Fibroblast of the aortic adventitia (primary cell): ENCODE measurements at places on chromosomes 6 and 20.

DNA sequence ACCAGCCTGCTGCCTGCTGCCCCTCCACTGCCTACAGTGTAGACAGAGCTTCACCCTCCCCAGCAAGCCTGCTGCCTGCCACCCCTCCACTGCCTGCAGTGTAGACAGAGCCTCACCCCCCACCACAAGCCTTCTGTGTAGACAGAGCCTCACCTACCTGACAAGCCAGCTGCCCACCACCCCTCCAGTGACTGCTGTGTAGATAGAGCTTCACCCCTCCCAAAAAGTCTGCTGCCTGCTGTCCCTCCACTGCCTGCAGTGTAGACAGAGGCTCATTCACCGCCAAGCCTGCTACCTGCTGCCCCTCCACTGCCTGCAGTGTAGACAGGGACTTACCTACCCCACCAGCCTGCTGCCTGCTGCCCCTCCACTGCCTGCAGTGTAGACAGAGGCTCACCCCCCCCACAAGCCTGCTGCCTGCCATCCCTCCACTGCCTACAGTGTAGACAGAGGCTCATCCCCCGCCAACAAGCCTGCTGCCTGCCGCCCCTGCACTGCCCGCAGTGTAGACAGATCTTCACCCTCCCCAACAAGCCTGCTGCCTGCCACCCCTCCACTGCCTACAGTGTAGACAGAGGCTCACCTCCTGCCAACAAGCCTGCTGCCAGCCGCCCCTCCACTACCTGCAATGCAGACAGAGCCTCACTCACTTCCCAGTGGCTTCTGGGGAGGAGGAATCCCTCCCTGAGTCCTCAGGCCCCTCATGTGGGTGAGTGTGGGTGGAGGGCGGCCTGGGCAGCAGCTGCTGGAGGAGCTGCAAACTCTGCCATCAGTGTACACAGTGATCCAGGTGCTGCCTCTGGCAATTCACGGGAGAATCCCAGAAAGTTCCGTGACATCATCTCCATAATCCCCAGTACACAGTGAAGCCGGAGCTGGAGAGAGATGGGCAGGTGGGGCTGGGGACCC, 140.9 kb downstream of the DLL1 start:
- no peak for DNase-seq

DNA sequence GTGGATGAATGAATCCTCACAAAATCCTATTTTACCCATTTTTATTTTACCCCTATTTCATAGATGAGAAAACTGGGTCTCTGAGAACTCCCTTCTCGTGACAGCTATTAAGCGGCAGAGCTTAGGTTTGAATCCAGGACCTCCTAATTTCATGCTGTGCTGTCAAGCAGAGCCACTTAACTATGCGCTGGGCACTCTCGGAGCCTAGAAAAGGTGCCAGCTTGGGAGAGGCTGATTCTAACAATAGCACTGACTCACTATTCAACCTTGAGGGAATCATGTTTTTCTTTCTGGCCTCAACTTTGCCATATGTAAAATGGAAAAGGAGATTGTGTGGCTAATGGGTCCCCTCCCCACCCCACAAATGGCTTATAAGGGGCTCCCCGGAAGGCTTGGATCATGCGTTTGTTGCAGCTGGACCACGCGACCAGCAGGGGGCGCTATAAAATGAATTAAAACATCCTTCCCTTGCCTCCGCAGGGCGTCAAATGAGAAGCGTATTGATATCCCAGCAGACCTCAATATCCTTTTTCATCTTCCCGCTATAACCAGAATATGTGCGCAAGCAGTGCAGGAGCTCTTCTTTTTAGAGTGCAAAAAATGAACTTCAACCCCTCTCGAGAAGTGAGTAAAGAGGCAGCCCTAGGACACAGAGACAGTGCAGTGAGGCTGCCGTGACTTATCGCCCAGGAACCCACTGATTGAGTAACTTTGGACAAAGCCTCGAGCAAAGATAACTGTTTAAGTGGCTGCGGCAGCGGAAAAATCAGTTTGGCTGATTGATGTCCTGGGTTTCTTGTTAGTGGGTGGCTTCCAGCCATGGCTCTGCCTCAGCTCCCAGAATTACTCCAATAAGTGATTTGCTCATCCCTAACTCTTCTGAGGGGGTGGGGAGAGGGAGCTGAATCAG, 12.8 kb upstream of the PDYN start:
- DNase-seq, result peak; percentile 75

DNA sequence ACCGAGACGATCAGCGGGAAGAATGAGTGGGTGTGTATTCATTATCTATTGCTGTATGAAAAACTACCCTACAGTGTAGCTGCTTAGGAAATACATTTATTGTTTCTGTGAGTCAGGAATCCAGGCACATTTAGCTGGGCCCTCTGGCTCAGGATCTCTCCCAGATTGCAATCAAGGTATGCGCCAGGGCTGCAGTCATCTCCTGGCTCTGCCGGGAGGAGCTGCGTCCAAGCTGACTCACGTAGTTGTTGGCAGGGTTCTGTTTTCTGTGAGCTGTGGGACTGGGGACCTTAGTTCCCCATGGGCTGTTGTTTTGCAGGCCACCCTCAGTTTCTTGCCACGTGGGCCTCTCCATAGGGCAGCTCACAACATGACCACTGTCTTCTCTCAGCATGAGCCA, 68.2 kb upstream of the FUCA2 start:
- peak; percentile 98 for DNase-seq

- no peak for DNase-seq
Measured at GRCh38 chr6:111653434-111653833, 47.8 kb upstream of the TRAF3IP2 start.

GRCh38 chr20:17966432-17967310, 1.9 kb downstream of the SNX5 start:
- DNase-seq, result peak; percentile 61
